ENCODE measurements at places on chromosomes 4 and X.
A peak's percentile ranks its signal among the peaks of the same experiment; 100 is the strongest.

- no peak for DNase-seq
Measured at GRCh38 chrX:22527302-22527701, 254.6 kb downstream of the CBLL2 start.

- DNase-seq, result no peak
Measured at GRCh38 chr4:156290811-156291210, 337.1 kb upstream of the CTSO start.

GRCh38 chr4:185524888-185525863 lies 10.1 kb downstream of the PDLIM3 start:
- DNase-seq, result no peak

GRCh38 chr4:139647184-139647583 lies 18.4 kb upstream of the MGST2 start:
- no peak for DNase-seq

- DNase-seq, result no peak
Measured at GRCh38 chr4:17030543-17030942, 132.1 kb upstream of the LDB2 start.

GRCh38 chr4:90189178-90189577 lies 62.0 kb downstream of the CCSER1 start:
- DNase-seq, result no peak

DNA sequence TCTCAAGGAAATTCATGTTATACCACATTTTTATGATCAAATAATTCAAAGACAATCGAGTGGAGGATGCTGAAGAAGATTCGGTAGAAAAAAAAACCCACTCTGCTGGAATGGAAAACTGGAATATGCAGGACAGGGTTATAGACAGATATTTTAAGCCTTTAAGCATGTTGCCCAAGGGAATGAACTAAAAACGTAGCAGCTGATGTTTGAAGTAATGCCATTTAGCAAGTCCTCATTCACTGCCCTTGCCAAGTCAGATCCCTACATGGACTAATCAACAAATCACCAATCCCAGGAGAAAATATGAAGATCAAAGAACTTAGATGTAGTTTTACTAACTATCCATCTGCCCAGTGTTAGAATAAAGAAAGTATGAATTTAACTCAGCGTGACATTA lies 75.6 kb upstream of the ETNPPL start:
- no peak for DNase-seq

GRCh38 chr4:156228676-156229075 lies 275.0 kb upstream of the CTSO start:
- no peak for DNase-seq

- DNase-seq, result no peak
Measured at GRCh38 chr4:37615059-37615719, 71.0 kb downstream of the RELL1 start.

DNA sequence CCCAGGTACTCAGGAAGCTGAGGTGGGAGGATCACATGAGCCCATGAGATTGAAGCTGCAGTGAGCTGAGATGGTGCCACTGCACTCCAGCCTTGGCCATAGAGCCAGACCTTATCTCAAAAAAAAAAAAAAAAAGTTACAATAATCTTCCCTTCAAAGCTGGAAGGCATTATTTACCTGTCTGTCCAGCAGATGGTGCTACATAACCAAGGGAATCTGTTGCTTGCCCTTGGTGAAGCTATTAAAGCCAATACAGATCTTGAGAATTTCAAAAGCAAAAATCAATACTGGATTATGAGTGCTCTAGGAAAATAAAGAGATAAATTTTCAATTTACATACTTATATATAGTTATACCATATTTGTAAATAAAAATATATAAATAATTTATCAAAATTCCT lies 25.9 kb downstream of the PKD2 start:
- peak; percentile 7 for DNase-seq
